ENCODE measurements at places on chromosomes 1 and 21.

DNA sequence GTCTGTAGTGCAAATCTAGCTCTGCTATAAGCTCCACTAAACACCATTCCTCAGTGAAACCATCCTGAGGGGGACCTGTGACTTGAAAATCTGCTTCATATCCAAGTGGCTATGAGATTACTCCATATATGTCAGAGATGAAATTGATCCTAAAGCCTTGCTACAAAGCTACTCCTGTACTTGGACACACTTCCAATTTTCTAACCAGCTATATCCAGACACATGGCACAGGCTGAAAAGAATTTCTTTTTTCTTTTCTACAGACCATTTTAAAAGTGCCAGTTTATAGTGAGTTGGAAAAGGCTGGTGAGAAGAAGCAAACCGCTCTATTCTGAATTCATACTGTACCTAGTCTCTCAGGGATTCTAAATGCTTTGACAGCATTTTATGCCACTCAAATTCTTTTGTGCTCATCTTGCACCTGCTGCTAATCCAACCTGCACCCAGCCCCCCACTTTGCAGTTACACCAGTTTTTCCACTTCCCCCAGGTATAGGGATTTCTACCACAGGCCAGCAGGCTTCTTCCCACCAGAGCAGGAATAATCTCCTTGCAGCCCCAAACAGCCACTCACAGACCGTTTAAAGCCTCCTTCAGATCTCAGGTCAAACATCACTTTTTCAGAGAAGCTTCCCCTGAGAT, 112.5 kb downstream of the RERE start:
- no peak for DNase-seq

- no peak for DNase-seq
Observed at GRCh38 chr1:228935198-228935663, 200.0 kb downstream of the RHOU start.

DNA sequence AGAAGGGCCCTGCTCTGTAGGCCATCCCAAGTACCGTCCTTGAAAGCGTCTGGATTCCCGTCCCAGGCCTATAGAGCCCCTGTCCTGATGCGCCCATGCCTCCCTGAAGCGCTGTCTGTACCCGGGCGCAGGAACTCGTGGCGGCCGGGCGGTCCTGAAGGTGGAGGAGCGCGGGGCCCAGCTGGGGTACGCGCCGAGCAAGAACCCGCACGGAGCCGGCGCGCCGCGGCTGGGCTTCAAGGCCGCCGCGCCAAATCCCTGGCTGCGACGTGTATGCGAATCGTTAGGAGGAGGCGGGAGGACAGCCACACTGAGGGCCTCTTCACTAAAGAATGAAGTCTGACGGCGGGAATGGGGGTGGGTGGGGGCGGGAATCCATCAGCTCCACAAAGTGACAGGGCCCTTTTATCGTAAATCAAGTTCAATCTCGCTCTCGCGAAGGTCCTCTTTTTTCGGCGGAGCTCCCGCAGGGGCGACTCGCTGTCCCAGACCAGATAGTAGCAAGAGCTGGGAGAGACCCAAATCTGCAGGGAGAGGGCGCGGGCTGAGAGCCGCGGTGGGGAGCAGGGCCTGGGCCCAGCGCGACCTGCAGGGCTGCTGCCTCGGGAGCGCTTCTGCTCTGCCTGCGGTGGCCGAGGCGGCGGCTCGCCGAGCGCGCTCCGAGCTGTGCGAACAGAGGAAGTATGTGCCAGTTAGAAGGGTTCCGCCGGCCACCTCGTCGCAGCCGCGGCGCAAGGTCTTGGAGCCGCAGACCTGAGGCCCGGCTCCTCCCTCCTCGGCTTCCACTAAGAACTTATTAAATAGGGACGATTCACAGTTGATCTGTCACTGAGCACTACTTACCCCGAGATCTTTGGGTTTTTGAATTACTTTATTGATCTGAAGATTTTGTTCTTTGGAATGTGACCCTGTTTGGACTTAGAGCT, 10.4 kb downstream of the BARHL2 start:
- no peak for DNase-seq

DNA sequence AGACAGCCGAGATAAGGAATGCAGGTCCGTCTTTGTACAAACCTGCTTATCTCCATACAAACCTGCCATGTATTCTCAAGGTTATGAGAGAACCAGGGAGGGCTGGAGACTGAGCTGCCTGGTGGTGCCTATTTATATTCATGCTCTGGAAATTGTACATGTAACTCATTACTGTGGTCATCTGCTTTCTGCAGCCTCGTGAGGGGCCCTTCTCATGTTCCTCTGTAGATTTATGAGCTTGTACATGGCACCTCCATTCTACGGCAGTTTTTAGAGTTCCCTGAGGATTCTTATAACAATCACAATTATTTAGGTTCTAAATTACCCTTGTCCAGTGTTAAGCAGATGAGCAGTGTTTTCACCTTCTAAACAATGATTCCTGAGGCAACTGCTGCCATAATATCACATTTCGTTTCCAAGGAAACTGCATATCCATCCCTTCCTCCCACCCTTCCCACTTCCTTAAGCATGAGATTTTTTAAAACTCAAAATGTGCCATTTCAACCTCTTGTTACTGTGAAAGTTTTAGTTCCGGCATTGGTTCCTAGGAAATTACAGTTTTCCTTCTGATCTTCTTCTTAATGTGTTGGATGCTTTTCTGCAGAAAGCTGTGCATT, 112.1 kb downstream of the ST6GALNAC3 start:
- no peak for DNase-seq

DNA sequence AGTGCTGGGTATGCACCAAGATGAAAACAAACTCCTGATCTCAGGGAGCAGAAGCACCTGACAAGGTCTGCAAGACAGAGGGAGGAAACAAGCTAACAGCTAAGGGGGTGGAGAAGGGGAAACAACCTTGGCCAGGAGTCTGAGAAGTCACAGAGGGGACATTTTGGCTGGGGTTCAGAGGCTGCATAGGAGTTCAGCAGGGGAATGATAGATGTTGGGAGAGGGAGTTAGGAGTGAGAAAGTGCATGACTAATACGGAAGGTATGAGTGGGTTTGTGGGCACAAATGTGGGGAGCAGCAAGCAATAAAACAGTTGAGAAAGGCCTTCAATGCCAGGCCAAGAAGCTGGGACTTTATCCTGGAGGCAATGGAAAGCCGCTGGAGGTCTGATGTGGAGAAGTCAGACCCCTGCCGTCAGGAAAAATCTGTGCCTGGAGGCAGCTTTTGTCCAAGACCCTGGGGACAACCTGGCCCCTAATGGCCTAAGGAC, 16.4 kb downstream of the EPHA2 start:
- DNase-seq, result no peak

DNA sequence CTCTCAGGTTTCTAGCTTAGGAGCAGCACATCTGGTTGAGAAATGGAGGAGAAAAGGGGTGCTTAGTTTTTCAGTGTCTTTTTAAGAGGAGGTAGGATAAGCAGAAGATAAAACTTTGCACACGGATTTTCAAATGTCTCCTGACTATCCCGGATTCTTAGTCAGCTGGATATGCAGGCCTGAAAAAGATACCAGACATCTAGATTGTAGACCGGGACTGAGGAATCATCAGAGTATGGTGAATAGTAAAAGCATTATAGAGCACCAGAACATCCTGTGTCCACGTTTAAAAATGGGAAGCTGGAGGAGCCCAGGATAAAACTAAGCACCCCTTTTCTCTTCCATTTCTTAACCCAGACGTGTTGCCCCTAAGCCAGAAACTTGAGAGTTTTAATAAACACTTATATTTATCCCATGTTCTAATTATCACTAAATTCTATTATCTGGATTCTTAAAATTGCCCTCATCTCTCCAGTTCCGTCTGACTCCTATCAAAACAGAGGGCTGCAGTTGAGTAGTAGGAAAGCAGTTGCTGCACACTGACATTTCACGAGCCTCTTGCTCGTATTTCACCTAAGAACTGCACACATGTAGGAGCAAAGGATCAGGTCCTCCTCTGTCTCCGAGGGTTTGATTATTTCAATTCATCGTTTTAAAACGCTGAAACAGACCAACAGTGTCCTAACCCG, 609 bp downstream of the PIGK start:
- DNase-seq, result no peak

- DNase-seq, result no peak
Observed at GRCh38 chr21:29465546-29465945, 166.8 kb downstream of the BACH1 start.

- no peak for DNase-seq
Observed at GRCh38 chr1:174761335-174761734, 238.4 kb upstream of the CACYBP start.

GRCh38 chr1:154895798-154896197, 25.7 kb upstream of the KCNN3 start:
- no peak for DNase-seq

- DNase-seq, result no peak
Observed at GRCh38 chr1:173015629-173016028, 35.1 kb downstream of the TNFSF18 start.

- no peak for DNase-seq
Observed at GRCh38 chr1:165075725-165076370, 280.7 kb downstream of the LMX1A start.

DNA sequence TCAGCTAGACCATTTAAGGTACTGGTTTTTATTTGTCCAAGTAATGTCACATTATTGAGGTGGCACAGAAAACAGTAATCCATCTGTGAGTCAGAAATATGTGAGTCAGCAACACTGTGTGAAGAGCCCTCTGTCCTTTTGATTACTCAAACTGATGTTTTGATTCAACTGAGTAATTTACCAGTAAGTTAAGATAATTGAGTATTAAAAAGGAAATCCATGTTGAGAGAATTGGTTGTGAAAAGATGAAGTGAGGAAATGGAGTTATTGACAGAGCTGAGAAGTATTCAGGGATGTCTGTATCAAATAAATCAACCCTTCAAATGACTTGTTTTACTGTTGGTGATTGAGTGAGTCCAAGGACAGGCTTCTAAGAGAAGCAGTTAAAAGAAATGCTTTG, 302.7 kb upstream of the SGIP1 start:
- DNase-seq, result no peak

GRCh38 chr1:182394055-182394775, 2.6 kb upstream of the GLUL start:
- DNase-seq, result peak; percentile 45

DNA sequence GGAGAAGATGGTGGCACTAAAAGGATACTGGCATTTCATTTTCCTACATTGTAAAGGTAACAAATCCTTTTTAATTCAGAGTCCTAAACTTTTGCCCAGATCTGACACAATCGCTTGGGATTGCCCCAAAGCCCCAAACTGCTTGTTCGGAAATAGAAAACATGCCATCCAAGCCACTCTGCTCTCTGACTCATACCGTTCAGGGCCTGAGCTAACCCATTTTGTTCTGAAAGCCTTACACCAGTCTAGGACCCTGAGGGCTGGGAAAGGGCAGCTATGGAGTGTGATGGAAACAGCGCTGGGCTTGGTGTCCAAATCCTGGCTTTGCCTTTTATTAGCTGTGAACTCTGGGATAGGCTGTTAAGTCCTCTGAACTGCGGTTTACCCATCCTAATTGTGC, 159.4 kb upstream of the UBE2U start:
- no peak for DNase-seq

- peak; percentile 14 for DNase-seq
Observed at GRCh38 chr1:167121375-167122120, 27.7 kb downstream of the STYXL2 start.

- DNase-seq, result no peak
Observed at GRCh38 chr1:38662126-38662525, 197.4 kb downstream of the RRAGC start.

DNA sequence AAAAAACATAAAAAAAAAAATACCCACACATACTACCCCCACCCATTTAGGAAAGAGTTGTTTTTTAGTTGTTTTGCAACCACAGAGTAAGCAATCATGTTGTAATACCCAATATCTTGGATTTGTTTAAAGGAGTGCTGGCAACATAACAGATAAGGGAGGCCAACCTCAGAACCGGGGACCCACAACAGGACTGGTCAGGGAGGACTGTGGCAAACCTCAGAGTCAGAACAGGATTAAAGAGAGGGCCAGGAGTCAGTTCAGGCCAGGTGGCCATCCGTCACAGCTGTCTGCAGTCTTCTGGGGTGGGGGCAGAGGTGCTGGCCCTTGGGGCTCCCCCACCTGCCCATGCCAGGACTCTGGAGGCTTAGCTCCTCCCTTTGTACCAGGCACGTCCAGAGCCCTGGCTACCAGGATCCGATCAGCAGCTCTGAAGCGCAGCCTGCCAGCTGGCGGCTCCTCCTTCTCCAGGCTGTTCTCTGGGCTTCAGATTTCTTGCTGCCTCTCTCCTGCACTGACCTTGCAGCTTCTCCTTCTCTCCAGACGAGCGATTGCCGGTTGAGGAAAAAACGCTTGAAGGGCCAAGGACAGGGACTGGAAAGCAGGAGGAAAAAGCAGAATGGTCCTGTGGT, 7.9 kb downstream of the H6PD start:
- DNase-seq, result peak; percentile 73

- no peak for DNase-seq
Observed at GRCh38 chr1:153337980-153338853, 10.4 kb downstream of the PGLYRP4 start.

DNA sequence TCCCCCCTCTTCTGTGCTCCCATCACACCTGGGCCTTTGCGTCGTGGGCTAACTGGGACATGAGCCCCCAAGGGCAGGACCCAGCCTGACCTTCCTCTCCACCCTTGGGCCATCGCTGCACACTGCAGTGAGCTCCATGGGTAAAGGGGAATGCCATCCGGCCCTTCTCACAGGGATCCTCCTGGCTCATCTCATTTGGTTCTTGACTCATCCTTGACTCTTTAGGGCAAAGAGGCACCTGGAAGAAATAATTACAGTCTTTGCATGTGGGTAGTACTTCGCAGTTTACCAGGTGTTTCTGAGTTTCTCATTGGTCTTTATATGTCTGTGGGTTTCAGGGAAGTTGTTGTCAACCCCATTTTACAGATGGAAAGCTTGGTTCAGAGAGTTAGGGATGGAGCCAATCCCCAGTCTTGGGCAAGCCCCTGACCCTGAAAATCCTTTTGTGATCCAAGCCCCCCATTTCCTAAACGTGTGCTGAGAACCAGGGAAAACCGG, 59.3 kb upstream of the ID3 start:
- DNase-seq, result no peak

DNA sequence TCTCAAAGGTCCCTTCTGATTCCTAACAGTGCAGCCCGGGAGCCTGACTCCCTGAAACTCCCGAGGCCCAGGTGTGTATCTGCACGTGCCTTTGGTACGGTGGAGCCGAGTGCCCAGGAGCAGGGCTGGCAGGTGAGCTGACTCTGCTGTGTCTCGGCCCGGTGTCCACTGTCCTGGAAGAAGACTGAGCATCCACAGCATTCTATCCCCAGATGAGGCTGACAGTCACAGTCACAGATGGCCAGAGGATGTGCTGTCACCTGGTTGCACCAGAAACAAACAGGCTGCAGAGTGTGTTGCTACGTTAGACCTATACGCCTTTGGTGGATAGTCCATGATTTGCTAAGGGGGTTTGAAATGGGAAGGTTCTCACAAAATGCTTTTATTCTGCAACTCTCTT, 9.8 kb downstream of the ETV3L start:
- no peak for DNase-seq

DNA sequence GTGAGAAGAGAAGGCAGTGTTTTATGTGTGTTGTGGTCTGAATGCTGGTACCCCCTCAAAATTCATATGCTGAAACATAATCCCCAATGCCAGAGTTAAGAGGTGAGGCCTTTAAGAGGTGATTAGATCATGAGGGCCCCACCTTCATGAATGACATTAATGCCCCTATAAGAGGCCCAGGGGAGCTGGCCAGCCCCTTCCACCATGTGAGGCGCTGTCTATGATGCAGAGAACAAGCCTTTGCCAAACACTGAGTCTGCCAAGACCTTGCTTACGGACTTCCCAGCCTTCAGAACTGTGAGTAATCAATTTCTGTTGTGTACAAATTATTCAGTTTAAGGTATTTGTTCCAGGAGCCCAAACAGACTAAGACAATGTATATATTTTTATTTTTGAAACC, 20.2 kb downstream of the CAPZB start:
- no peak for DNase-seq

- DNase-seq, result no peak
Observed at GRCh38 chr1:172221436-172221835, 199.0 kb upstream of the C1orf105 start.

Data from substantia nigra (tissue), 51 donors.